Glutamatergic neuron (in vitro differentiated cells): ENCODE measurements at places on chromosomes 2 and 18. TPM values are rescaled to one million over a fixed set of nuclear protein-coding genes. Genes with fewer than 3 reads are reported as not detected.

DNA sequence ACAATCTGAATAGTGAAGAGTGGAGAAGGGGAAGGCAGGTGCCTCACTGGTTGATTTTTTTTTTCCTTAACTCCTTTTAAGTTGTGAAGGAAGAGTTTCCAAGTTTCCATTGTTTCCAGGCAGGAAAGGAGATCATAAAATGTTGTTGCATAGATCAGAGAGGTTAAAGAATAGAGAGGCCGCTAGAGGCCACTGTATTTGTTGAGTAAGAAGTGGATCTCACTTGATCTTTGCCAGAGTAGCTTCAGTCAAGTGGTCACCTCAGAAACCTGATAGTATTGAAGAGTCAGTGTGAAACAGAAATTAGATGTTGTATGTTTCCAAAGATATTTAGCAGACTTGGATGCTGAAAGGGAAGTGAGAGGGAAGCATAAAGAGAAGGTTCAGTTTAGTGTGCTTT is 17.6 kb downstream of the CTNNA2 start:
- no peak for DNase-seq

DNA sequence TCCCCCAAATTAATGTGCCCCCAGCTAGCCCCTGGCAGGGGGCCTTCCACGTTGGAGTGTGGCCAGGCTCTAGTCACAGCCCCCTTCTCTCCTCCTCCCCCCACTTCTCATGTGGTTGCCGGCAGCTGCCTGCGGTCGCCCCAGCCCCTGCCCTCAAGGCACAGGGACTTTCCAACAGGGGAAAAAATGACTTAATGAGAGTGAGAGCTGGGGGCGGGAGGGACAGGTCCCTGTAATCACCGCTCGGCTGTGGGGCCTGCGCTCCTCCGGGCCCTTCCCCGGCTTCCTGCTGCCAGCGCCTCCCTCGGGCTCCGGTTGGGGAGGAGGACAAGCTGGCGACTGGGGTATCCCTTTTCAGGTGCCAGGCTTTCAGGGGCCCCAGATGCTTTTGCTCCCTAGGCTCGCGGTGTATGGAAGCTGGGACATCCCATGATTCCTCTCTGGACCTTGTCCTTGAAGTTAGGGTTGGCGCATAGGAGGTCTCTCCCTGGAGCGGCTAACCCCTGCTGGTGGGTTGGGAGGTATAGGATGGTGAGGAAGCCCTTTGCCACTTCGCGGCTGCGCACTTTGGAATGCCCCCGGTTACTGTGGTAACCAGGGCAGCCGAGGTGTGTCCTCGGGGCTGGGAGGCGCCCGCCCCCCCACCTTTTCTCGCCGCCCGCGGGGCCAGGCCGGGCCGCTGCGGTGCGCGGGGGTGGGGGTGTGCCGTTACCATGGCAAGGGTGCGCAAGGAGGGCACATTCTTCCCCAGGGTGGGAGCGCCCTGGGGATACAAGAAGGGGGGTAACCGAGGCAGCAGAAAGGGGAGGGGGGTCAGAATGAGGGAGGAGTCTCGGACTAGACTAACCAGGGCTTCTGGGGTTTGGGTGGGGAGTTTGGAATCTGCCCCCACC is 16.1 kb downstream of the WNT10A start:
- no peak for DNase-seq

DNA sequence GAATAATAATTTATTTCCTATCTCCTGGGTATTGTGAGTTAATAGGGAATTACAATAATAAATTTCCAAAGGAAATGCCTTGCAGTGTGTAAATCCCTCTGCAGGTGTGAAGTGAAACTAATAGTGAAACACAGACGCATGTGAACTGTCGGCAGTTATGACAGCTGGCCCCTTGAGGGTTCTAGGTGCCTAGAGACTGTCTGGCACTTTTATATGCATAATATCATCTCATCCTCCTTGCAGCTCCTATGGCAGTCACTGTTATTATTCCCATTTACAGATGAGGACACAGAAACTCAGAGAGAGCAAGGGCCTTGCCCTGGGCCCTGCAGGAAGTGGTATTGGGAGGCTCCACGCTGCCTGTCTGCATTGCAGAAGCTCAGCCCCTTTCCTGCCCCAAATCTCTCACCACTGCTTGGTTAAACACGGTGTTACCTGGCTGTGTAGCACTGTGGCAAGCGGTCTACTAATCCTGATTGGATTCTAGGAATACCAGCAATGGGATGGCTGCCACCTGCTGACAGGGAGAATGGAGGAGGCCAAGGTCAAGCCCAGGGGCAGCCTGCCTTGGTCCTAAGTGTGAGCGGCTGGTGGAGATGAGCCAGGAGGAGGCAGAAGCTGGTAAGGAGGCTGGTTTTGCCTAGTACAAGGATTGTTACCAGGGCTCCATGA is 32.8 kb upstream of the ACKR3 start:
- DNase-seq = no peak

The SALL3 gene
- 23.4 TPM for total RNA-seq

The ANKRD53 gene
- 11.7 TPM for total RNA-seq

The PAX8 gene
- 1.4 TPM for total RNA-seq

GRCh38 chr2:107801498-107801897 is 25.2 kb upstream of the RGPD4 start:
- no peak for DNase-seq

The ESPNL gene
- total RNA-seq = 0.81 TPM

- DNase-seq = no peak
Measured at GRCh38 chr2:231357048-231357447, 38.5 kb upstream of the B3GNT7 start.

The LGALSL gene
- 2.8 TPM for total RNA-seq

DNA sequence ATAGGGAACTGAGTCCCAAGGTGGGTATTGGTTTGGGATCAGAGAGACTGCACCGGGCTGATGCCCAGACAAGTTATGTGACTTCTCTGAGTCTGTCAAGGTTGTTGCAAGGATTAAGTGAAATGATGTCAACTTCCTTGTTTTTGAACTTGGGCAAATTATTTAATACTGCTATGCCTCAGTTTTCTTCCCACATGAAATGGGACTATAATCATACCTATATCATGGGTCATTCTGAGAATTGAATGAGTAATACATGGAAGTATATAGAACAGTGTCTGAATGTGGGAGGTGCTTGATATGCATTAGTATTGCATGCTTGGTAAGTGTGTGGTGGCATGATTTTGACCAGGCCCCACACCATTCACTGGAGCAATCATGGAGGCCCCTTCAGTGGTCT is 99.0 kb downstream of the PRKCE start:
- DNase-seq = no peak

DNA sequence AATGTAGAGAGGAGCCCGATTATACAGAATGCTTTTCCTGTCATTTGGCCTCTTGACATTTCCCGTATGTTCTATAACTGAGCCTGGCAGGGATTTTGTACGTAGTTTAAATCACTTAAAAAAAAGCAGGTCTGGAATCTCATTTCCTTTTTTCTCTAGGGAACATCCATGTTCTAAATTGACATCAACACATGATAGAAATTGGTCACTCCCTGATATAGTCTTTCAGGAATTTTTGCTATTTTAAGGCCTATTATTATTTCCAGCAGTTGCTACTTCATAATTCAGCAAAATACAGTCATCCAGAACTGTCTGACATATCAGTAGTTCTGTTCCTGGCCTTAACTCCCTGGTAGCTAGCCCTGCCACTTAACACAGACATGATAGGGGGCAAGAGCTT is 565.7 kb upstream of the ZEB2 start:
- DNase-seq = no peak

GRCh38 chr2:135490376-135490775 is 40.6 kb downstream of the ZRANB3 start:
- DNase-seq = no peak

DNA sequence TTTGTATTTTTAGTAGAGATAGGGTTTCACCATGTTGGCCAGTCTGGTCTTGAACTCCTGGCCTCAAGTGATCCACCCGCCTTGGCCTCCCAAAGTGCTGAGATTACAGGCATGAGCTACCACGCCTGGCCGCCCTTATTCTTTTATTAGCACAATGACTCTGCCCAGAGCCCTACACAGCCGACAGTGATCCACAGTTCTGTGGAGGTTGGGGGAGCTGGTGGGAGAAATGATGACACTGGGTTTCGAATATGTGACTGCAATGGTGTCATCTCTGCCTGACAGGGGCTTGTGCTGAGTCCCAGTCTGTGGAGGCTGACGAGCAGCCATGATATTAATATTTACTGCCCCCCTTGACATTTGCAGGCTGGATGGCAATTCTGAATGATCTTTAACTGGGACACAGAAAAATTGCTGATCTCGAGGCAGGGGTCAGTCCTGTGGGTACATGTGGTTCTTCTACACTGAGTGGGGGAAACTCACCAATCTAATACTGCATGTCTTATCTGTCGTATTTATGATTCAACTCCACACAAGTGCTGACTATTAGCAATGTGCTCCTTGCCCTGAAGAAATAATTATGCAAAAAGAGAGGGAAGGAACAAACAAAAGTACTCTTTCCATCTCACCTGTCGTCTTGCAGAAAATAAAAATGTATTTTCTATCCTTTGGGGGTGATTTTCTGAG is 6.3 kb upstream of the CTAGE1 start:
- no peak for DNase-seq

The SERPINB10 gene
- not detected for total RNA-seq

DNA sequence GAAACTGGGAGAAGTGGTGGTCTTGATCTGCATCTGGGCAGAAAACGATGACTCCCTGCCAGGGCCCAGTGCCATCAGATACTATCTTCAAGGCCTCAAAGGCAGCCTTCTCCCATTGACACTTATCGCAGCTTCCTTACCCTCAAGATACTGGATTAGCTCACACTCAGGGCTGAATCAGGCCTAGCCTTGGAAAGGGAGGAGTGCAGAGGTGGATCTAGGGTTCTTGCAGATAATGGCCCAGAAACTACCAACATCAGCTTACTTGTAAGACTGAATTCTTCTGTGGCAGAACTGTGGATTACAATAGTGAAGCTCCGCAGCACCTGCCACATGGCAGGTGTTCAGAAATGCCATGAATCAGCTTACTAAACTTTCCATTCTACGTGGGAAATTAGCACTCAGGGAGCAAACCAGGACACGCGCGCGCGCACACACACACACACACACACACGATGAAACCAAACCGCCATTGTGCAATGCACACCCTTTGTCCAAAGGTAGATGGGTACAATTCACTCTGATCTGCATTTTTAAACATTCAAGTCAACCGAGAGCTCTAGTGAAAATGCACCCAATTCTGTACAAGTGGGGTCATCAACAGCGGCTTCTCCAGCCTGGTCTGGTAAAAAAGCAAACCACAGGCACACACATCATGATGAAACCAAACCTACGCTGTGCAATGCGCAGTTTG is 26.3 kb upstream of the TMEM182 start:
- DNase-seq = peak; percentile 31

DNA sequence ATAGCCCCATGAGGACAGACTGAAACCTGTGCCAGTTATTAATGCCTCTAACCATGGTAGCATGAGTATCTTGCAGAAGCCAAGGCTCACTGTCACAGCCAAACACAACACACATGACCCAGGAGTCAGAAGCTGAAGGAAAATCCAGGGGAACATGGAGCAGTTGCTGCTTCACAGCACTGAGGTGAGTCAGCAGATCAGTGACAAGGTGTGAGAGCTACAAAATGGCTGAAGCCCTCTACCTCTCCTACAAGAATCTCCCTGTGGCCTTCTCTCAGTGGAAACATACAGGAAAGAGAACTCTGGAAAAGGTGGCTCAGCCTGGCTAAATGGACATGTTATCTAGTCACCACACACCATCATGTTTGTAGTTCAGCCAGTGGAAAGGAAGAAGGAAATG is 93.5 kb downstream of the NAB1 start:
- DNase-seq = no peak

- DNase-seq = no peak
Measured at GRCh38 chr2:148614014-148614321, 30.6 kb upstream of the EPC2 start.

- DNase-seq = no peak
Measured at GRCh38 chr2:54599914-54600313, 123.5 kb upstream of the EML6 start.

- DNase-seq = no peak
Measured at GRCh38 chr2:232406556-232407310, at the start of gene ALPG. TSS of gene ALPG (plus strand) at chr2:232406844. CDS start at chr2:232406895, 51 bp downstream.

GRCh38 chr18:25834061-25834460 is 256.4 kb downstream of the SS18 start:
- no peak for DNase-seq

The ASAP2 gene
- 49.6 TPM for total RNA-seq

The TRAPPC8 gene
- total RNA-seq = 41.0 TPM

DNA sequence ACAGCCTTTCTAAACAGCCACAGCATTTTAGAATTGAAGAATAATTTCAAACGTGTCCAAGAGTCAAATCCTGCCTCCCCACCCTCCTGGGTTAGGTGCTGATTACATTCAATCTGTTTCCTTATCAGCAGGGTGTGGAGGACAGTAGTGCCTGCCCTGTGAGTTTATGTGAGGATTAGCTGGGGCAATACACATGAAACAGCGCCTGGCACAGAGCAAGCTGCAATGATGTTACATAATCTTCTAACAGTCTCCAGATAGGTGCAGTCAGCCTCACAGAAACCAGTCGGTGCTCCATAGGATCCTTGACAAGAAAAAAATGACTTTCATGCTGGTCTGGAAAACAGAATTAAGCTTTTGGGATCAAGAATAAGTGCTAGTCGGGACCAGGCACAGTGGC is 91.7 kb upstream of the ITGA6 start:
- no peak for DNase-seq

The RND3 gene
- total RNA-seq = 49.0 TPM

The SLC4A3 gene
- 24.4 TPM for total RNA-seq

DNA sequence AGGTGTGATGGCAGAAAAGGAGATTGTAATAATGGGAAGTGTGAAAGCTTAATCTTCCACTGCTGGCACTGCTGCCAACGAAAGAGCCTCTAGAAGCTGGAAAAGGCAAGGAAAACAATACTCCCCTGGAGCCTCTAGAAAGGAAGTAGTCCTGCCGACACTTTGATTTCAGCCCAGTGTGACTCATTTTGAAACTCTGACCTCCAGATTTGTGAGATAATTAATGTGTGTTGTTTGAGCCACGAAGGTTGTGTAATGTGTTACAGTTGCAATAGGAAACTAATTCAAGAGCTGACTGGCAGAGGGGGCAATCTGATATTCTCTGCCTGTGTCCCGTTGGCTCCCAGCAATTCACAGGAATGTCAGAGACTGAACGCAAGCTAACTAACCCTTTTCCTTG is 219.2 kb upstream of the UBE2E3 start:
- DNase-seq = no peak

The CABLES1 gene
- 3.1 TPM for total RNA-seq

The IL1R2 gene
- total RNA-seq = not detected

GRCh38 chr2:159882130-159882745 is 84.2 kb upstream of the CD302 start:
- no peak for DNase-seq

The RNF125 gene
- total RNA-seq = 1.5 TPM

- DNase-seq = peak; percentile 59
Measured at GRCh38 chr2:170530284-170530745, 184.8 kb upstream of the SP5 start.

The CHRND gene
- 2.2 TPM for total RNA-seq
